ENCODE measurements at places on chromosomes 13 and 19.

GRCh38 chr13:98568918-98569317 lies 8.0 kb downstream of the STK24 start:
- no peak for DNase-seq

DNA sequence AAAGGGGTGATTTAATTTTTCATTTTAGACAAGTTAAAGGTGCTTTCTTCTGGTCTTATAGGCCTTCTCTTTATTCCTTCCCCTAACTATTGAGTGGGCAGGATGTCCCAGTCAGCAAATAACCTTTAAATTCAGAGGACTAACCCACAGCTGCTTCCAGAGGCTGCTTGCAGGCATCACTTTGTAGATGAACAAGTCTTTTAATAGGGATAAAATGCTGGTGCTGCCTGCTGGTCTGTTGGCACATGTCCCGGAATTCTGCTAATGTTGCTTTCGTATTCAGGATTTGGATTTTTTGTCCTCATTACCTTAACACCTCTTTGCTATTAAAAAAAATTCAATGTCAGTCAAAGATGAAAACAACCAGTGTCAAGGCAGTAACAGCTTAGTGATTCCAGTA lies 132.7 kb upstream of the KL start:
- DNase-seq: peak; percentile 52

DNA sequence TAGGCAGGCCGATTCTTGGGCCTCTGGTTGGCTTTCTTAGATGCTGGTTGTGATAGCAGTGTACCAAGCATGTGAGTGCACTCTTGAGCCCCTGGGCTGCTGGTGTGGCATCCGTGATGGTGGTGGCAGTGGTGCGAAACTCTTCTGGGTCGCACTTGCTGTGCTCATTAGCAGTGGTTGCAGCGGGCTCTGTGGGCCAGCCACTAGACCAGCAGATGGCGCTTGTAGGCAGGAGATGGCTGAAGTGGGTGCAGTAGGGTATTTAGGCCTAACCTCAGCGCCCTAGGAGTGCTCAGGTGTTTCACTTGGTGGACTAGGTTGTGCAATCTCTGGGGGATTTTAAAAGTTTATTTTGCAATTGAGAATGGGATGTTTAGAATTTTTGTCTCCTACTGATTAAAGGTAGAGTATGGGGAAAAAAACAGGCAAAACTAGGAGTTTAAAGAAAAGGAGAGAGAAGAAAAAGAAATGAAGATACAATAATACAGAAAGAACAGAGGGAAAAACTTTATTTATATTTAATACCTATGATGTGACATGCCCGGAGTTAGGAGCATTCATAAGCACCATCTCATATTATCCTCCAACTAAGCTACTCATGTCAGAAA lies 4.3 kb upstream of the ZNF17 start:
- peak; percentile 81 for DNase-seq

DNA sequence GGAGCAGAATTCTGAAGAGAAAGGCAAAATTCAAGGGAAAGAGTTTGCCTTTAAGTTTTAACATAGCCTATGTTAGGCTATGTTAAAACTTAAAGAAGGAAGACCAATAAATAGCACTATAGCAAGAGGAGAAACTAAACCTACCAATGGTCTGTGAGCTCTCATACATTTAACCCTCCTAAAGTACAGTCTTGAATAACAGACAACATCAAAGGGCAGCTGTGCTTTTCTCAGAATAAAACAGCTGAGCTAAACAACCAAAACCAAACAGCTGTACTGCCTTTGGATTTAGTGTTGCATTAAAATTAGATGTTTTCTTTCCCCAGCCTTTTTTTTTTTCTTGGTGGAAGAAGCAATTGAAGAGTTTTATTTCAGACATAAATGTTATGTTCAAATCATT lies 34.0 kb downstream of the KLF5 start:
- DNase-seq: no peak

DNA sequence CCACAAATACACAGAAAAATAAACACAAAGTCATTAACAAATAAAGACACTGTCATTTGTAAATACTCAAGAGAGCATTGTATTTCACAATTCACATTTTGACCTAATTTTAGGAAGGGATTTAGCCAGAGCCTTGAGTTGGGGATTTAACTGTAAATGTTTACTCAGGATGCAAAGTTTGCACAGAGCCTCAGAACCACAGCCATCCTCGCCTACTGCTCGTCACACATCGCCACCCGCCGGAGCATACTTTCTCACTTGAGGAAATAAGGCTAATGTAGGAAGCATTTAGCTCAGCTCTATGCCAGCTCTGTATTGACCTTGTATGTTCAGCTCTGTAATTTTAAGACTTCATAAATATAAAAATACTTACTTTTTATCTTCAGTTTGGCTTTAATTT lies 442.7 kb downstream of the OXGR1 start:
- peak; percentile 85 for DNase-seq

DNA sequence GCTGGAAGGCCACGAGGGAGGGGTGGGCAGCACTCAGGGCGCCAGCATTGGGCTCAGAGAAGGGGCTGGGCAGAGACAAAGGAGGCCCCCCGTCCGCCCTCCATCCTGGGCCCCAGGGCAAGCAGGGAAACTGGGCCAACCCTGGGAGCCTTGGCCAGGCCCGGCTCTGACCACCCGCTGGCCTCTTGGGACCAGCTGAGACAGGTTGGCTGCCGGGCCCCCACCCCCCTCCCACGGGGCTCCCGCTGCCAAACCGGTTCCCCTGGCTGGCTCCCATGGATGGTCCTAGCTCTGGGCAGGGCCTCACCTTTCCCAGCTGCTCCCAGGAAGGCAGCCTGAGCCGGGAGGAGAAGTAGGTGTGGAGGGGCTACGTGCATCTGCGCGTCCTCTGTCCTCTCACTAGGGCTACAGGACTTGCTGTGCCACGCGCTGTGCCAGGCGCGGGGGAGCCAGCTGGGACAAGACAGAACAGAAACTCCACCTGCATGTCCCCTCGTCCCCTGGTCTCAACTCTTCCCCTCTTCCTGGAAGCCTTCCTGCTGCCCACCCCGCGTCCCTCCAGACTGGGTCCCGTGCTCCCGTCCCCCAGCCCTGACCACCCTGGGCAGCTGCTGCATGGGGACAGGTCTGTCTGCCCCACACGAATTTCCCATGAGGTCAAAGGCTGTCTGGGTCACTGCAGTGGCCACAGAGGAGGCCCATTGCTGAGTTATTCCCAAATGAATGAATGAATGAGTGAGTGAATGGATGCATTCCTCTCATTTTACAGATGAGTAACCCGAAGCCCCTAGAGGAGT lies 29.1 kb upstream of the NCCRP1 start:
- peak; percentile 75 for DNase-seq

DNA sequence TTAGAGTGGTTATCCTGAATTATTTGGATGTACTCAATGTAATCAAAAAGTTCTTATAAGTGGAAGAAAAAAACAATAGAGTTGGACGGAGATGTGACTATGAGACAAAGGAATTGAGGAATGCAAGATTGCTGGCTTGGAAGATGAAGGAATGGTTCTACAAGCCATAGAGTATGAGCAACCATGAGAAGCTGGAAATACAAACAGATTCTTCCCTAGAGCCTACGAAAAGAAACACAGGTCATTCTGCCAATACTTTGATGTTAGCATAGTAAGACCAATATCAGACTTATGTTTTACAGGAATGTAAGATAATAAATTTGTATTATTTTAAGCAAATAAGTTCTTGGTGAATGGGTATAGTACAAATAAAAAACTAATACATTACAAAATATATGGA lies 249.2 kb downstream of the DIAPH3 start:
- no peak for DNase-seq

DNA sequence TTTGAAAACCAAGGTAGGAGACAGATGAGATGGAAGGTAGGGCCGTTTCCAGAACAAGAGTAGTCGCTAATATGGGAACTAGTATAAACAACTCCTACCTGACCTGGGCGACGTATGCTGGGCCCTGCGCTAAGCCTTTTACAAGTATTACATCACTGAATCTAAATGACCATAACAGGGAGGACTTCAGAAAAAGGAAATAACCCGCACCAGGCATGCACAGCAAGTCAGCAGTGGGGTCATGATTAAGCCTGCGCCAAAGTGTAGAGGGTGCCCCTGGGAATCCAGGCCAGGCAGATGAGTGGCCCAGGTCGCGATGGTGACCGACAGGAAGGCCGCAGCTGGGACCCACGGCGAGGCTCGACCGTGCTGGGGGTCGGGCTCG lies 613 bp downstream of the ATP13A1 start:
- DNase-seq: no peak

DNA sequence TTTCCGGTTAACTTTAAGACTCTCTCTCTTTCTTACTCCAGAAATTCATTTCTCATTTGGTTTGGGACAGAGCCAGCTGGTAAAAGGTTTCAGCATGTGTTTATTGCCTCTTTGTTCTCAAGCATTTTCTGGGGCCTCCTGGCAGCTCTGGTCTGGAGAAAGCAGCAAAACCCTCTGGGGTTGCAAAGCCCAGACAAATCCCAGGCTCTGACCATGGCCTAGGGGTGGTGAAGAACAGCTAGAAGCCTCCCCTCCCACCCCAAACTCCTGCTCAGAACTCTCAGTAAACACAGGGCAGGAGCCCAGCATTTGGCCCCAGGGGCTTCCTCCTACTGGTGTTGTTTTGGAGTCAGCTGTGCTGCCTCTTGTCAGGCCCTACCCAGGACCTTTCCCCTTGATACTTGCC lies 124.2 kb upstream of the SERP2 start:
- no peak for DNase-seq

GRCh38 chr13:93534181-93534700 lies 307.6 kb downstream of the GPC6 start:
- no peak for DNase-seq

- no peak for DNase-seq
Observed at GRCh38 chr19:23999821-24000610, 85.3 kb downstream of the ZNF726 start.

DNA sequence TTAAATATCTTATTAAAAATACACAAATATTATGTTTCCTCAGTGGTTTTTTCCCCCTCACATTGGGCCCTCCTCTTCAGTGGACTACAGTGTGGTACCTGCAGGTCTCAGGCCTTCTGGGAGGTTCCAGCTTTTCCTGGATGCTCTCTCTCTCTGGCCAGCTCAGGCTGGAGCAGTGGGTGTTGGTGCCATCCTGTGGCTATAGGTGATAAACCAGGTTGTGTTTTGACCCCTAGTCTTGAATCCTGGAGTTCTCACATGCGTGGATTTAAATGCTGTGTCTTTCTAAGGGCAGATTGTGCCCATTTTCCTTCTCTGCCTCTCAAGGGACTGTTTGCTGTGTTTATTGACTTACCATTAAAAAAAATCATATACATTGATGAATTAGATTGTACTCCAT lies 41.2 kb upstream of the ZNF527 start:
- no peak for DNase-seq

DNA sequence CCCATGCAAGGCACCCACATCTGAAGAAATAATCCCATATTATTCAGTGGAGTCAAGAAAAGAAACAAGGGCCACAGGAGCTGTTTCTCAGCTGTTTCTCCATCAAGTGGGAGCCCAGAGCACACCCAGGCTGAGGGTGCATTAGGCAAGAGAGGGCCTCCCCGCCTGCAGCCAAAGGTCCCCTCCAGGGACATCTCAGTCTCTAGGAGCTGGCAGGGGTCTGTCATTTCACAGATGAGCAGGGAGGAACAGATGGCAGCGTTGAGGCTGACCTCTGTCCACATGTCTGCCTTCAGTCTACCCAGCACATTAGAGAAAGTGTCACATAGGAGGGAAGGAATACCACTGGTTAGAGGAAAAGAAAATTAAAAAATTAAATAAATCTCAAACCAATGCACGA lies 157.7 kb downstream of the ZNF536 start:
- DNase-seq: no peak

- DNase-seq: no peak
Observed at GRCh38 chr13:110779022-110779421, 65.5 kb downstream of the ING1 start.

DNA sequence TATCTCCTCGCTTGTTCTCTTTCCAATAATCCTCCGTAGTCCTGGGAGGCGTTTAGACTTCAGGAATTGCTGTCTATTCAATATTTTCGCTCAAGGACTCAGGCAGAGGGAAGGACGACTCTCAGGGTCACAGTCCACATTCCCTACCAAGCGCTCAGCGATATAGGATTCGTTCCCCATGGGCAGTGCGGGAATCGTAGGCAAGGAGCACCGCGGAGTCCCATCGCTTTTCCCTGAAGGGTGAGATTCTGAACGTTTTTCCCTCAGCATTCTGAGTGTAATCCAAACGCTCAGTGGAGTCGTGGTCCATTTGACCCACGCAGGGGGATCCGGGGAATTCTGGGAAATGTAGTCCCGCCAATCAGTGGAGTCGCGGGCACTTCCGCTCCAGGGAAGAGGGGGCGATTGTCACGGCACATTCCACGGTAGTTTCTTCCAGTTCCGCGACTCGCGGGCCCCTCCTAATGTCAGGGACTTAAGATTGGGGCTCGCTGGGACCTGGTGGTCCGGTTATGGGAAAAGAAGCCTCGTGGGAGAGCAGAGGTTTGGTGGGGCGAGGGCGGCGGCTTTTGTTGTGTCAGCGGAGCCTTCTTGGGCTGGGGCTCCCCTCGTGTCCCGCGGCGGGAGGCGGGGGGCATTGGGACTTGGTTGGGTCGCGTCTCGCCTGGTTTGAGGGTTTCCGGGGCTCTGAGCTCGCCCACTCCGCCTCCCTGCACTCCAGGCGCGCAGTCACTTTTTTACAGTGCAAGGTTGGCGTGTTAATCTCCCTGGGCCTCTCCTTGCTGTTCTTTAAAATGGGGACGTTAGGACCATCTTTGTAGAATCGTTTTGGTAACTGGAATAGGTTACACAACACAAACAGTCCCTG lies at the start of gene ZNF234:
TSS of gene ZNF234 (plus strand) at position 364 of the 868 bp plus-strand sequence. CDS start 3,079 bp downstream, outside the sequence.
- DNase-seq: peak; percentile 96

DNA sequence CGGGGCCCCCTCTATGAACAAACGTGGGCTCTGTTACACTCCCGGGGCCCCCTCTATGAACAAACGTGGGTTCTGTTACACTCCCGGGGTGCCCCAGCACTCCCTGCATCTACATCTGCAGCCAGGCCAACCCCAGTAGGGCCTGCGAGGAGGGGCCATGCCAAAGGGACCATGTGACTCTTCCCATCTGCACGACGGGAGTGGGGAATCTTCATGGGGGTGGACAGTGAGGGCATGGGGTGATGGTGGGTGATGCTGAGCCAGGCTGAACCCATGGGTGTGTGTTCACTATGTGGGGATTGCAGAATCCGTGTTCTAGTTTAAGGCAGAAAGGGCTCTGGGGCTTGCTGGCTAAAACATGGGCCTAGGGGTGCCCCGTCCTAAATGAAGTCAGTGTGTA lies 69.9 kb upstream of the ARHGEF7 start:
- DNase-seq: no peak

GRCh38 chr19:17555929-17556813 lies 722 bp downstream of the COLGALT1 start:
- DNase-seq: peak; percentile 66

GRCh38 chr19:13717194-13717643 lies 47.1 kb upstream of the MRI1 start:
- DNase-seq: no peak

Measured in kidney (tissue), 22 donors.